NCI-H1105 (cell line): ENCODE measurements at places on chromosomes 6 and 20.
A peak's percentile ranks its signal among the peaks of the same experiment; 100 is the strongest.

- DNase-seq: peak; percentile 31
These were observed 51.0 kb upstream of the ZFP64 start for GRCh38 chr20:52242237-52243230.

DNA sequence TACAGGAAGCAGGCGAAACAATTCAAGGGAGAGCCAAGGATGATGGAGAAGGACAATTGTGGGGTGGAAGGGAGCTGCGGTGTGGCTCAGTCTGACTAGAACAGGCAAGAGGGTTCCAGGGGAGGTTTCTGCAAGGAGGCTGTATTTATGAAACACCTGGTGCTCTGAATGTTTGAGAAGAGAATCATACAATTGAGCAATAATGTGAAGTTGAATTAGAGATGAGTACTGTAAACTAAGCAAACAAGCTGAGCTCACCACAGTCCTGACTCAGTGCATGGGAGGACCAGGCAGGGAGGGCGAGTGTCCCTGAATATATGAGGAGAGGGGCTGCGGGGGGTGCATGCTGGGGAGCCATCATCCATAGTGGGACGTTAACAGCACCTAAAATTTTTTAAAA, 279.7 kb downstream of the KIF16B start:
- DNase-seq: no peak

DNA sequence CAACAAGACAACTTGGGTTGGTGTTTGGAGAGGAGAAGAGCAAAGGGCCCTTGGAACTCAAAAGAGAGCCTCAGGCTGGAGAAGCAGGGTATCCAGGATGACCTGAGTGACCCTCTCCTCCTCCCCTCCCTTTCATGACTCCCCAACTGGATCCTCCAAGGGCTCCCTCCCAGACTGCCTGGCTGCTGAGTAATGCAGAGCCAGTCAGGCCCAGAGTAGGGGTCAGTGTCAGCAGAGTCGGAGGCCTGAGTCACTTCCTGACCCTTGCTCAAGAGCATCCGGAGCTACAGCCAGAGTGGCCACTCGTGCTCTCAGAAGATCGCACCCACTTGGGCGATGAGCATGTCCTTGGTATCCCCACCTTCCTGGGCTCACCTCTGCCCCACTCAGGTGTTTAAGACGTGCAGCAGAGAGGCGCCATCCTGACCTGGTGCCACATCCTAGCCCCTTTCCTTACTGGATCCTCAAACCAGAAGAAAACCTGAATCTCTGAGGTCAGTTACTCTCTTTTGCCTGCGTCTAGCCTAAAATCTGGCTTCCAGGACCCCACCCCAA, 2.8 kb upstream of the MAPK13 start:
- DNase-seq: no peak

DNA sequence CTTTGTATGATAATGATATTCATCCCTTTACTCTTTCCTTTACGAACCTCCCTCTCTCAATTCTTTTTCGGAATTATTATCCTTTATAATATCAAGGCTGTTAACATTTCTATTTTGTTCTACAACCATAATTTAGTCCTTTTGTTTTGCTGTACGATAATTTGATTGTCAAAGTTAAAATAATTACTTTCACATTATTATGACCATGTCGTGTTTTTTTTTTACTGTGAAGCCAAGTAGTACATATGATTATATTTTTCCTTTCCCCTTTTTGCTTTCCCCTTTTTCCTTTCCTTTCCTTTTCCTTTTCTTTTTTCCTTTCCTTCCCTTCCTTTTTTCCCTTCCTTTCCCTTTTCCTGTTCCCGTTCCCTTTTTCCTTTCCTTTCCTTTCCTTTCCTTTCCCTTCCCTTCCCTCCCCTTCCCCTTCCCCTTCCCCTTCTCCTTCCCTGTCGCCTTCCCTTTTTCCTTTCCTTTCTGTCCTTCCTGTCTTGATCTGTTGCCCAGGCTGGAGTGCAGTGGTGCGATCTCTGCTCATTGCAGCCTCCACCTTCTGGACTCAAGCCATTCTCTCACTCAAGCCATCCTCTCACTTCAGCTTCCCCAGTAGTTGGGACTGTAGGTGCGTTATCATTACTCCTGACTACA, 19.5 kb downstream of the CD2AP start:
- DNase-seq: no peak
